ENCODE measurements at places on chromosomes 1 and 21.

DNA sequence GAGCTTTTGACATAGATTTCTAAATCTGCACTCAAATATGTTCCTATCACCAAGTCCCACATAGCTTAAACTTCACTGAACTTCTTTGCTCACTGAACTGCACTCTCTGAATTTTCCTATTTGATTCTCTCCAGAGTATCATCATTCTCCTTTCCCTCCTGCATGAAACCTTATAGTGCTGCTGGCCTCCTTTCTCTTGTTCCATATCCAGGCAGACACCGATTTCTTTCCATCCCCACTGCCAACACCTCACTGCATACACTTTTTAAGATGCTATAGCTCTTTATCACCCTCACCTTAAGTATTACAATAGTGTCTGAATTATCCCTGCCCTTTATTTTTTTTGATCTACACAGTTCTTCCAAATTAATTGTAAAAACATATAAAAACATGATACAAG is 3.1 kb upstream of the TRIM45 start:
- DNase-seq: no peak

DNA sequence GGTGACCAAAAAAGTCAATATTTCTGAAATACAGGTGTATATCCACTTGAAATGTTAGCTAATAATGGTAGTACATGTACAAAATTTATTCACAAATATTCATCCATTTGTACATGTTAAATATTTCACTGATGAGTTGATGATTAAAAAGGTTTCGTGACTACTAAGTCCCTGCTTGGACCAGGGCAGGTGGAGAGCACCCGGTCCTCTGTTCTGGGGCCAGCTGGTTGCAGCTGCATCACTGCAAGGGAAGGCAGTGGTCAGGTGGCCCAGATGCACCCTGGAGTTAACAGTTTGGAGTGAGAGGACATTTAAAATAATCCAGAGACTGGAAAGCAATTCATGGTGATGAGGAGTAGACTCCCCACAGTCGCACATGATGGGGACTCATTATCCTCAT is 141.2 kb downstream of the ZBTB18 start:
- DNase-seq: no peak

- DNase-seq: no peak
These were observed 201.7 kb downstream of the CRB1 start for GRCh38 chr1:197469620-197470210.

- no peak for DNase-seq
These were observed 72.1 kb upstream of the ABCG1 start for GRCh38 chr21:42146821-42147220.

DNA sequence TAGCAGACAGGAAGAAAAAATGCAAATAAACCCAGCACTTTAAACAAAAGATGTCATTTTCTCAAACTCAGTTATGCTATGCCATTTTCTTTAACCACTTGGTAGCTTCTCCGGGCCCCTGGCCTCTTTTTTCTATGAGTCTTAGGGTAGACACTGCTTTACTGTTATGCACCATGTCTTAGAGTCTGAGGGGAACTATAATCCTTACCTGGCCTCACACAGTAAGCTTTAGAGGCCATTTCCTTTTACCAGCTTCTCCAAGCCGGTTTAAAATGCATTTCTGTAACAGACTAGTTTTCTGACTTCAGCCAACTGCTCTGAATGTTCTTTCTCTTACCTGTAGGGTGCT is 73.7 kb upstream of the EDEM3 start:
- DNase-seq: no peak

- no peak for DNase-seq
These were observed 2.1 kb downstream of the STUM start for GRCh38 chr1:226550672-226551041.

GRCh38 chr1:145949219-145949618 is 8.6 kb downstream of the LIX1L start:
- no peak for DNase-seq

DNA sequence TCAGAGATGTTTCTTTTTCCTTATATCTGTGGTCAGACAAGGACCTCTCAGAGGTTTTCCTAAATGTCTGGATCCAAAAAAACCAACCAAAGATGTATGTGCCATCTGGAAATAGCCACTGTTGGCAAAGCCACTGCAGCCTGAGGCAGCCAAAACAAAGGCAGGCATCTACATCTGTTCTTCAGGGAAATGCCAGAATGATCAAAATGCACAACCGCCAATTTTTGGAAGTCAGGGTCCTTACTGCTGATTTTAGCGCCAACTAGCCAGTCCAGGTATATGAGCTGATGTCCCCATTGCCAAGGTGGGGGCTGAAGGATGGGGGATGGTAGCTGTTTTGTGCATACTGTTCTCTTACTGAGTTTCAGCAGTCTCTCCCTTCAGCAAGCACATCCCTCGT is 45.9 kb downstream of the SYT14 start:
- DNase-seq: no peak

DNA sequence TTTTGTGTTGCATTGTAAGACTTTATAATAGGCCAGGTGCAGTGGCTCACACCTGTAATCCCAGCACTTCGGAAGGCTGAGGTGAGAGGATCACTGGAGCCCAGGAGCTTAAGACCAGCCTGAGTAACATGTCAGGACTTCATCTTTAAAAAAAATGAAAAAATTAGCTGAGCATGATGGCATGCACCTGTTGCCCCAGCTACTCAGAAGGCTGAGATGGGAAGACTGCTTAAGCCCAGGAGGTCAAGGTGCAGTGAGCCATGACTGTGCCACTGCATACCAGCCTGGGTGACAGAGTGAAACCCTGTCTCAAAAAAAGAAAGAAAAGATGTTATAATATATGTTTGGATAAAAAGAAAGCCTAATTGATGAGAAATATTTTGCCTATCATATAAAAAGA is 34.9 kb downstream of the HMCN1 start:
- no peak for DNase-seq

GRCh38 chr1:200302192-200302920 is 107.5 kb downstream of the ZNF281 start:
- DNase-seq: peak; percentile 64

DNA sequence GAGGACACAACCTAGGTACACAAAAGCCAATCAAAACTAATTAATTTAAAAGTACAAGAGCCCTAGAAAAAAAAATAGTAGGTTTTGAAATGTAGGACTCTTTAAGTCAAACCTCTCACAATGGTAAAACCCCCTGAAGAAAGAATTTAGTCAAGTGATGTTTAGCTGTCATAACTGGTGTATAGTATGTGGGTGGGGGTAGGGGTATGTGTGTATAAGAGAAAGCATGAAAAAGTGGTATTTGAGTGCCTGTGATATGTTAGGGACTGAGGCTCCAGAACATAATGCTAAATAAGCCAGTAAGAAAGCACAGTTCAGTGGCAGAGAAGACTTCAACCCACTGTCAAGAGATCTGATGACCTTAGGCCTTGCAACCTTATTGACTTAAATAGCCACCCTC is 507.9 kb downstream of the TTLL7 start:
- no peak for DNase-seq

DNA sequence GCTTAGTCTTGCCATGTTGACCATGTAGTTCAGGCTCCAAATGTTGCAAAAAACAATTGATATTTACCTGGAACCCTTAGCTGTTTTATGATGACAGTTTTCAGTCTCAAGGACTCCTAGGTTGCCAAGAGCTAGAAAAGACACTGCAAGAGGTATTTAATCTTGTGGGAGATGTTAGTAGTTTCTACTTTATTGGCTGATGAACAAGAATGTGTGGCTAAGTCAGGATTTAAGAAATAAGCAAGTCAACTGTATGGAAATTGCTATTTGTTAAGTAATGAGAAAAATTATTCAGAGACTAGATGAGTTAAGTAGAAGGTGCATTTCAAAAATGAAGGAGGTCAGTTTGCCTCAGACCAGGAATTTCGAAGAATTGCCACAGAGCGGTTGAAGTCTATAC is 639.7 kb upstream of the USP24 start:
- no peak for DNase-seq

GRCh38 chr1:151294742-151295462 is 12.8 kb downstream of the ZNF687 start:
- DNase-seq: no peak
